ENCODE measurements at places on chromosomes 3 and 15. TPM values are rescaled to one million over a fixed set of nuclear protein-coding genes. Genes with fewer than 3 reads are reported as not detected.

- no peaks in the 10 kb centered on the region for H3K4me1 ChIP-seq
- no peak overlapping the region for H3K27ac ChIP-seq
- no peaks in the 10 kb centered on the region for H3K36me3 ChIP-seq
- no peak overlapping the region for H3K4me3 ChIP-seq
- no peak for DNase-seq
Measured at GRCh38 chr15:75554717-75555116, 24.4 kb downstream of the PTPN9 start.

GRCh38 chr3:9077029-9077428 lies 113.8 kb upstream of the RAD18 start:
- no peak for DNase-seq
- no peaks in the 10 kb centered on the region for H3K4me1 ChIP-seq
- no peaks in the 10 kb centered on the region for H3K36me3 ChIP-seq
- no peaks in the 10 kb centered on the region for H3K27me3 ChIP-seq
- no peak overlapping the region for H3K4me3 ChIP-seq
- H3K27ac ChIP-seq, result no peak overlapping the region

- H3K4me1 ChIP-seq, result no peaks in the 10 kb centered on the region
- DNase-seq, result no peak
- H3K27me3 ChIP-seq, result no peaks in the 10 kb centered on the region
- H3K36me3 ChIP-seq, result no peaks in the 10 kb centered on the region
- H3K27ac ChIP-seq, result no peak overlapping the region
Measured at GRCh38 chr3:132785292-132785691, 63.1 kb upstream of the NPHP3 start.

DNA sequence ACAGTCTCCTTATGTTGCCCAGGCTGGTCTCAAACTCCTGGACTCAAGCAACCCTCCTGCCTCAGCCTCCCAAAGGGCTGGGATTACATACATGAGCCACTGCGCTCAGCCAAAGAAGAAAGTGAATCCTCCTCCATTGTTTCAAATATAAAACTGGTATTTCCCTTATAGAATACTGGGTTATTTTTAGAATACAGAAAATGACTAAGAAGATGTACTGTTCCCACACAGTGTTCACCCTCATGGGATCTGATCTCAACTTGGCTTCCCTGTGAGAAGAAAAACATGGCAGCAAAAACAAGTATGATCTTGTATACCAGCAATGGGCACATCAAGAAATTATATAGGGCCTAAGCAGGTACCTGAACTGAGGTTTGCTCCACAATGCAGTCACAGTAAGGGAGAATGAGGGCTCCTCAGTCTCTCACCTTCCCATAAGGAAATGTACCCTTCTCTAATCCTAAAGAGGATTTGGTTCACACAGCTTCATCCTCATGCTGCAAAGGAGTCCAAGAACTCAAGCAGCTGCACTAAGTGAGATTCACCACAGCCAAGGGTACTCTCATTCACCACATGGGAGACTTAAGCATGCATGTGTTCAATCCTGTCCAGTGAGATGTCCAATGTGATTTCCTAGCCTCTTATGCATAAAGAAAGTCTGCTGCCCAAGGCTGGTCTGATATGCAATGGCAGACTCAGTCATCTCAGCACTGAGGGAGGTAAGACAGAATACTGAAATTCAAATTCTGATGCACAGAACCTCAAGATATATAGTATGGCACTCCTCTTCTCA lies 25.8 kb downstream of the USP4 start:
- no peak for DNase-seq
- H3K4me1 ChIP-seq, result no peaks in the 10 kb centered on the region
- H3K36me3 ChIP-seq, result peaks cover 22% of the 10 kb centered on the region
- no peak overlapping the region for H3K27ac ChIP-seq
- H3K27me3 ChIP-seq, result no peaks in the 10 kb centered on the region
- H3K4me3 ChIP-seq, result no peak overlapping the region

DNA sequence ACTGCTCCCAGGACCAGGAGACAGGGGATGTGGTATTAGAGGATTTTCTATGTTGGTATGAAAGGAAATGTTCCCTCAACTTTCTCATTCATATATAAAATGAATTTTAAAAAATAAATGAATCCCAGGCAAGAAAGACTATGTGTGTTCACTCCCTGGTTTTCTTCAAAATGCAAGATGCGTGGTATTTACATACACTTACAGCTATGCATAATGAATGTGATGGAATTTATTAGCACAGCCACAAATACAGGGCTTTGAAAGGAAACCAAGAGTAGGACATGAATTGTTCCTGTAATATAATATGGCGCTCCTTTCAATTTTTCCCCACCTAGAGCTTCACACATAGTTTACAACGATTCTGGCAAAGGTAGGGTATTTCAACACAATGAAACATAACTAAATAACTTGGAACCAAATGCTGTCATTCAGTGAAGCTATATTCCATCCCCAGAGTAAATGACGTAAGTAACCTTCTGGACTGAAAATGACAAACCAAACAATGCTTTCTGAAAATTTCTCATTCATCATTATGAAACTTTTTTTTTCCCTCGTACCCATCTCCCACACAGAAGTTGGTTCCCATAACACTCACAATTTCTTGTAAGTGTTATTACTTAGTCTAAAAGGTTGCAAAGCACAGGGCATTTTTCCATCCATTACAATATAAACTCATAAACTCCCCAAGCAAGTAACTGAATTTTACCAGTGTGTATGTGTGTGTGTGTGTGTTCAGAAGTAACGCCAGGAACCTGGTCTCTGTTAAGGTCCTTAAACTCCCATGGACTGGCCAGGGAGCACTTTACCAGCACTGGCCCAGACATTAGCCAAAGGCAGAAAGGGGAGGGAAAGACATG lies 41.8 kb downstream of the CBLB start:
- peak overlapping the region; percentile 66 for H3K27ac ChIP-seq
- no peak for DNase-seq
- no peaks in the 10 kb centered on the region for H3K27me3 ChIP-seq
- H3K36me3 ChIP-seq, result peaks cover 1% of the 10 kb centered on the region
- no peak overlapping the region for H3K4me3 ChIP-seq

- H3K36me3 ChIP-seq, result no peaks in the 10 kb centered on the region
- H3K4me3 ChIP-seq, result no peak overlapping the region
- peak; percentile 78 for DNase-seq
- no peaks in the 10 kb centered on the region for H3K4me1 ChIP-seq
- no peaks in the 10 kb centered on the region for H3K27me3 ChIP-seq
Measured at GRCh38 chr15:42704492-42704926, 32.4 kb downstream of the CDAN1 start.

- H3K4me1 ChIP-seq, result peaks cover 34% of the 10 kb centered on the region
- DNase-seq, result no peak
- peaks cover 11% of the 10 kb centered on the region for H3K36me3 ChIP-seq
- peak overlapping the region; percentile 95 for H3K27ac ChIP-seq
- H3K4me3 ChIP-seq, result no peak overlapping the region
Measured at GRCh38 chr3:42130007-42130328, 38.8 kb downstream of the TRAK1 start.

DNA sequence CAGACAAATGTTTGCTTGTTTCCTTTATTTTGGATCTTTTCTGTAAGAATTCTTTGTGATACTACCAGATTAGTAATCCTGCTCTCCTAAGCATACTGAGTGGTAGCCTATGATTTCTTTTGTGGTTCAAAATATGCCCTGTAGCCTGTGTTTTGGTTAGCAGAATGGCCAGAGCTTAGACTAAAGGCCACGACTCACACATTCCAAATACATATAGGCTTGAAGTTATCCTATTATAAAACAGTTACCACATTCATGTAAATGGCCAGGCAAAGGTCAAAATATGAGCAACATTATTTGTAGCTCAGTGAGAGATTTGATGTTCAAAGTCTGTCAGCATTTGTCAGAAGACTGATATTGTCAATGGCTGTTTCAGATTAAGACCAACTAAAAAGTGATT lies 84.5 kb downstream of the MITF start:
- no peaks in the 10 kb centered on the region for H3K27me3 ChIP-seq
- H3K4me3 ChIP-seq, result no peak overlapping the region
- no peaks in the 10 kb centered on the region for H3K36me3 ChIP-seq
- no peak overlapping the region for H3K27ac ChIP-seq
- no peak for DNase-seq
- H3K4me1 ChIP-seq, result no peaks in the 10 kb centered on the region

- H3K27ac ChIP-seq, result no peak overlapping the region
- no peak for DNase-seq
- H3K4me3 ChIP-seq, result no peak overlapping the region
- no peaks in the 10 kb centered on the region for H3K36me3 ChIP-seq
- no peaks in the 10 kb centered on the region for H3K4me1 ChIP-seq
- H3K27me3 ChIP-seq, result no peaks in the 10 kb centered on the region
Measured at GRCh38 chr3:23711916-23712494, 93.8 kb upstream of the UBE2E1 start.

DNA sequence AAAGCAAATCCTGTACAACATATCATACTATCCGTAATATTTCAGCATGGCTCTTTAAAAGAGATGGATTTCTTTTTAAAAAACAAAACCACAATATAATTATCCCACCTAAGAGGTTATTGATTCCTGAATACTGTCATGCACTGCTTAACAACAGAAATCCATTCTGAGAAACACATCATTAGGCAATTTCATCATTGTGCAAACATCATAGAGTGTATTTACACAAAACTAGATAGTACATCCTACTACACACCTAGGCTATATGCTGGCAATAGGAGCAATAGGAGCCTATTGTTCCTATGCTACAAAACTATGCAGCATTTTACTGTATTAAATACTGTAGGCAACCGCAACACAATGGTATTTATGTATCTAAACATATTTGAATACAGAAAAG lies 242.0 kb downstream of the NEK10 start:
- H3K4me3 ChIP-seq, result no peak overlapping the region
- no peak overlapping the region for H3K27ac ChIP-seq
- H3K27me3 ChIP-seq, result no peaks in the 10 kb centered on the region
- H3K36me3 ChIP-seq, result no peaks in the 10 kb centered on the region

DNA sequence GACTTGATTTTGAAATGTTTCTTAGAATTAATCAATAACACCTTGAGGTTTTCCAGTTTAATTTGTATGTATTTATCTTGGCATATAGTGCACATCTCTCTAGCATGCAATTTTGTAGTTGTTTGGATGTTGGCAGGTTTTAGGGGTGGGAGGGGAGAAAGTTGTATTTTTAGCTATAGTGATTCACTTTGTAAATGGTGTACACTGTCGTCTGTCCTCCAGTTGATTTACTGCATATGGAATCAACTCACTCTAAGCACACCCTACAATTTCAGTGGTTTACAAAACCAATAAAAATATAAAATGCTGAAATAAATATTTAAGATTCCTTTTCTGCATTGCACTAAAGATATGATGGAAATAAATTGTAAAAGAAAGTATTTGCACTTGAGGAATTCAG lies 199.1 kb downstream of the CDIN1 start:
- H3K4me3 ChIP-seq, result no peak overlapping the region
- H3K36me3 ChIP-seq, result no peaks in the 10 kb centered on the region
- H3K27me3 ChIP-seq, result no peaks in the 10 kb centered on the region
- H3K4me1 ChIP-seq, result no peaks in the 10 kb centered on the region
- no peak overlapping the region for H3K27ac ChIP-seq
- DNase-seq, result no peak

GRCh38 chr15:89806210-89806558 lies 8.5 kb downstream of the ANPEP start:
- H3K36me3 ChIP-seq, result peaks cover 3% of the 10 kb centered on the region
- H3K4me1 ChIP-seq, result peaks cover 58% of the 10 kb centered on the region
- no peaks in the 10 kb centered on the region for H3K27me3 ChIP-seq
- no peak for DNase-seq
- H3K27ac ChIP-seq, result peak overlapping the region; percentile 90
- H3K4me3 ChIP-seq, result no peak overlapping the region

- no peak overlapping the region for H3K27ac ChIP-seq
- peak; percentile 71 for DNase-seq
- no peaks in the 10 kb centered on the region for H3K27me3 ChIP-seq
- H3K4me3 ChIP-seq, result no peak overlapping the region
Measured at GRCh38 chr15:101528108-101528916, 38.8 kb upstream of the PCSK6 start.

- no peak overlapping the region for H3K27ac ChIP-seq
- H3K36me3 ChIP-seq, result no peaks in the 10 kb centered on the region
- H3K4me1 ChIP-seq, result no peaks in the 10 kb centered on the region
Measured at GRCh38 chr3:15456321-15456720, 28.9 kb downstream of the EAF1 start.

DNA sequence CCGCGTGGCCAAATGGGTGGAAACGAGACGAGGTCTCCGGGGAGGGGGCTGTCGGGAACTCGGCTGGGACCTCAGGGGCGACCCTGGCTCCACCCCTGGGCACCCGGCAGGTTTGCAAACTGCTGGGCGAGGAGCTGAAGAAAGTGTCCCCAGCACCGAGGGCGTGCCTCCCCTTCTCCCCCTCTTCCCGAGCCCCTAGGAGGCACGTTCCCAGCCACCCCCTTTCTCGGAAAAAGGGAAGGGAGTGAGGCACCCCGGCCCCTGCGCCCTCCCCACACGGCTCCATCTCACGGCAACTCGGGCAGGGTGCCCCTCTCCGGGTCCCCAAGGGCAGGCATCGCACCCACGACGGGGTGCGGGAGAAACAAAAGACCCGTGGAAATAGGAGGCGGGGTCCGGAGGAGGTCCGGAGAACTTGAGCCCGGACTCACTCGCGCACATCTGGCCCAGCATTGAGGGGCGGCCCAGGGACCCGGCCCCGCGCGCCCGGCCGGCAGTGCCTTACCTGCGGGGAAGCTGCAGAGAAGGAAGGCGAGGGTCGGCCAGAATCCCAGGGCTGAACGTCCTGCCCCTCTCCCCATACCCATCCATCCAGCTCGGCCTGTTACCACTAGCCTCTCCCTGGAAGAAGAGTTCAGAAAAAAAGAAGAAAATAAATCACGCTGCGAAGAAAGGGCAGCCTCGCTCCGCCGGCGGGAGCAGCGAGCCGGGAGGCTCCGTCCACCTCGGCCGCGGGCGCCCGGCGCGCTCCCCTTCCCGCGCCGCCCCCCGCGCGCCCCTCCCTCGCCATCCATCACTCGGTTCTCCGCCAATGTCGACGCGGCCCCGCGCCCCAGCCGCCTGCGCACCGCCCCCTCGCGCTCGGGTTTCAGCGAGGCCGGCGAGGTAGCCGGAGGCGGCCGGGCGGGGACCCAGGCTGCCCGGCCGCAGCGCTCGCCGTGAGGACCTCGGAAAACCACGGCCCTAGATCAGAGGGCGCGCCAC lies 16.3 kb downstream of the RGMA start:
- peak; percentile 56 for DNase-seq
- no peak overlapping the region for H3K27ac ChIP-seq
- no peaks in the 10 kb centered on the region for H3K4me1 ChIP-seq
- no peaks in the 10 kb centered on the region for H3K36me3 ChIP-seq
- H3K27me3 ChIP-seq, result peaks cover 29% of the 10 kb centered on the region
- peak overlapping the region; percentile 51 for H3K4me3 ChIP-seq

DNA sequence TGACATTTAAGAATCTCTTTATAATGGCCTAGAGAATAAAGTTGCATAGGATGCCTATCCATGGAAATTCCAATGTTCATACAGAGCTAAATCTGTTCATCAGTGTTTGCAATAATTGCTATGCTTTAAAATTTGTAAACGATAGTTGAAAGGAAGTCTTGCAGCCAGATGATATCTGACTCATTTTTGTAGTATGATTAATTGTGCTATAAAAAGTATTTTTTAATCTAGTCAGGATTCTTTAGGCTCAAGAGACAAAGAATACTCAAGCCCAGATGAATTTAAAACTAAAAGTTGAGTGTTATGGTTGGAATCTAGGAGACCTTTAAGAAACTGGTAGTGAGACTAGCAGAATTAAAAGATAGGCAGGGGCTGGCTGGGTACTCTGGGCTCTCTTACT lies 50.5 kb downstream of the SUCNR1 start:
- no peaks in the 10 kb centered on the region for H3K4me1 ChIP-seq
- no peak for DNase-seq
- no peak overlapping the region for H3K4me3 ChIP-seq

The CFAP91 gene
- not detected for polyA plus RNA-seq

The VWA5B2 gene
- polyA plus RNA-seq, result 15.3 TPM

The PRICKLE2 gene
- 3.7 TPM for polyA plus RNA-seq

The RETNLB gene
- polyA plus RNA-seq, result 4.9 TPM

The CNTN6 gene
- not detected for polyA plus RNA-seq

The PAK2 gene
- polyA plus RNA-seq, result 25.3 TPM

The TM4SF18 gene
- polyA plus RNA-seq, result 5.3 TPM

The CX3CR1 gene
- not detected for polyA plus RNA-seq

The ZMYND10 gene
- polyA plus RNA-seq, result 0.76 TPM

The LSG1 gene
- 54.2 TPM for polyA plus RNA-seq
